ENCODE measurements at places on chromosomes 4 and X.
A peak's percentile ranks its signal among the peaks of the same experiment; 100 is the strongest.

DNA sequence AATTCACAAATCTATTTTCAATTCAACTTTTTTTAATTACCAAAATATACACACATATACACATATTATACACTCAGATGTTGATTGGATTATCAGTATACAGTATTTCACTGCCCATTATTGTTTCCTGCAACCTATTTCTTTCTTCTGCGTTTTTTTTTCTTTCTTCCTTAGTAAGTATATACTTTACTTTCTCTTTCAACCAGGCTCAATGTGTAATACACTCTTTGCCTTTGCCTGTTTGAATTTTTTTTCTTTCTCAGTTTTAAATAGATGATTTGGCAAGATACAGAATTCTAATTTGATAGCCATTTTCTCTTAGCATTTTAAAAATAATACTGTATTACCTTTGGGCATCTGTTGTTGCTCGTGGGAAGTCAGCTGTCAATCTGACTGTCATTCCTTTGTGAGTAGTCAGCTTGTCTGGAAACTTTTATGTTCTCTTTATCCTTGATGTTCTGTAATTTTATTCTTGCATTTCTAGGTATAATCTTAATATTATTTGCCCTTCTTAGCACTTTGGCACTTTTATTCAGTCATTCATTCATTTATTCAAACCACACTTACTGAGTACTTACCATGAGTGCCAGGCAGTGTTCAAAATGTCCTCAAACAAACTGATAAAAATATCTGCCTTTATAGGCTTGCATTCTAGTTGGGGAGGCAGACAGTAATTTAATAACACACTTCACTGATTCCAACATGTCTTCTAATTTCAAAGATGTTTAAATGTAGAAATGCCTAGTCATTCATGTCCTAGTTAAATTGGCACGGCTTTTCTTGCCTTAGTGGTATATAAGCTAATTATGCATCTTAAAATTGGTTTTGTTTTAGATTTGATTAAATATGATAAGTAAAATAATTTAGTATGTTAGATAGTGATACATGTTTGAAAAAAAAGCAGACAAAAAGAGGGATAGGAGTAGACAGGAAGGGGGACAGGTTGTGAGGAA, 3.7 kb downstream of the USP38 start:
- no peak for DNase-seq

- DNase-seq = no peak
These were observed 193.5 kb upstream of the C1QTNF7 start for GRCh38 chr4:15234116-15234855.

DNA sequence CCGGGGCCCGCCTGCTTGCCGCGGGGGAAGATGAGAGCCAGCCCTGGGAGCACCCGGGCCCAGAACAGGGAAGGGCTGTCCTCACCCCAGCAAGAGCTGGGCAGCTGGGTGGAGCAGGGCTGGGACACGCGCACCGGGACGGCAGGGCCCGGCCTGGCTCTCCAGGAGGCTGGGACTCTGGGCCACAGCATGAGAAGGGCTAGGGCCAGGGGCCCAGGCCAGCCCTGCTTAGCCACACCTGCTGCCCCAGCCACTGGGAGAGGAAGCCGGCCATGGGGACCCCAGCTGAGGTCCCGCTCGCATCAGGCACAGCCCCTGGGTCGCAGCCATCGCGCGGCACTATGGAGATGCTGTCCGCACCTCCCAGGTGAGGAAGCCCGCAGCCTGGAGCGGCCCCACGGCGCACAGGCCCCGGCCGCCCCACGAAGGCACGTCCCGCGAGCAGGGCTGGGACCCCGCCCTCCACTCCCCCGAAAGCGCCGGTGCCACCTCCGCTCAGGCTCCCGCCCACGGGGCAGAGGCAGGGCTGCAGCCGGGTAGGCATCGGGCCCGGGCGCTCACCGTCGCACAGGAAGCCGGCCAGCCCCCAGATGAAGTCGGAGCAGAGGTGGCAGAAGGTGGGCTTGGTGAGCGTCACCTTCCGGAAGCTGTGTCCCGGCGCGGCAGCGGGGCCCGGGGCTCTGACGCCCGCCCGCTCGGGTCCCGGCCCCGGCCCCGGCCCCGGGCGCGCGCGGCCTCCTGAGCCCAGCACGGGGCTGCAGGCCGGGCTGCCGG, 531 bp downstream of the DGKQ start:
- no peak for DNase-seq

DNA sequence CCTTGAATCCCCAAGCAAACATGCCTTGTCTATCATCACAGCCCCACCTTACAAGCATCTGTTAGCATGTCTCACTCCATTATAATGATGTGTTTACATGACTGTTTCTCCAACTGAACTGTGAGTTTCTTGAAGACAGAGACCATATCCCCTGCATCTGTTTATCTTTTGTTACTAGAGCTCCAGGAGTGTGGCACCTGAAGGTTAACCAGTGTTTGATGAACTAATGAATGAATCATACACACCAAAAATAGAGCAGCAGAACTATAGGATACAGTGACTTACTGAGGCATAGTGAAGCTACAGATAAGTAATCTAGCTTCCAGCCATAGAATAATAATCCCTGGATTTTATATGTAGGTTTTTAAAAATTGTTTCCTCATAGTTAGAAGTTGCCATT, 331.0 kb downstream of the PCDH7 start:
- no peak for DNase-seq

DNA sequence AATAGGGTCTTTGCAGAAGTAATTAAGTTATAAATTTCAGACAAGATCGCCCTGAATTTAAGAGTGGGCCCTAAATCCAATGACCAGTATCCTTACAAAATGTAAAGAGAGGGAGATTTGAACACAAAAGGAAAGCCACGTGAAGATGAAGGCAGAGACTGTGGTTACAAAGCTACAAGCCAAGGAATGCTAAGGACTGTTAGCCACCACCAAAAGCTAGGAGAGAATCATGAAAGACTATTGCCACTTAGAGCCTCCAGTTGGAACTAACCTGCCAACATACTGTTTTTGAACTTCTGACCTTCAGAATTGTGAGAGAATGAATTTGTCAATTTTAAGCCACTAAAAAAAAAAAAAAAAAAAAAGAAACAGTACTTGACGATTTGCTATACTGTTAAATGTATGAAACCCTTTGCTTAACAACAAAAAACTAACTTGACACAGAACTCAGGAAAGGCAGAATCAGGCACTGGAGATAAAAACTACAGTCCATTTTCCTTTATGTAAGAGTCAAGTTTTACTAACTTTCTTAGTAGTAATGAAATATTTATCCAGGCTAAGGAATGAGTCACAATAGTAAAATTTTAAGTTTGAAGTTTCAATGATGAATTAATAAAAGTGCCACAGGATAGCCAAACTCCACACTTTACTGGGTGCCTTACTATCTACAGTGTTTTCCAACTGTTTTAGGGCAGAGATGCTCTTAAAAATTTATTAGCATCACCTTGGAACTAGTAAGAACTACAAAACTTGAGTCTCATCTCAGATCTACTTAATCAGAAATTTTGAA, 25.1 kb downstream of the DHX15 start:
- DNase-seq = no peak

GRCh38 chr4:156505341-156505955, 466.2 kb downstream of the PDGFC start:
- no peak for DNase-seq

- no peak for DNase-seq
These were observed 45.0 kb downstream of the TMEM165 start for GRCh38 chr4:55440786-55441185.

GRCh38 chr4:69984030-69984443, 11.7 kb upstream of the STATH start:
- DNase-seq = peak; percentile 3

- DNase-seq = no peak
These were observed 921.9 kb upstream of the DIAPH2 start for GRCh38 chrX:95762716-95763115.

GRCh38 chrX:20595928-20596575, 329.3 kb upstream of the RPS6KA3 start:
- no peak for DNase-seq

DNA sequence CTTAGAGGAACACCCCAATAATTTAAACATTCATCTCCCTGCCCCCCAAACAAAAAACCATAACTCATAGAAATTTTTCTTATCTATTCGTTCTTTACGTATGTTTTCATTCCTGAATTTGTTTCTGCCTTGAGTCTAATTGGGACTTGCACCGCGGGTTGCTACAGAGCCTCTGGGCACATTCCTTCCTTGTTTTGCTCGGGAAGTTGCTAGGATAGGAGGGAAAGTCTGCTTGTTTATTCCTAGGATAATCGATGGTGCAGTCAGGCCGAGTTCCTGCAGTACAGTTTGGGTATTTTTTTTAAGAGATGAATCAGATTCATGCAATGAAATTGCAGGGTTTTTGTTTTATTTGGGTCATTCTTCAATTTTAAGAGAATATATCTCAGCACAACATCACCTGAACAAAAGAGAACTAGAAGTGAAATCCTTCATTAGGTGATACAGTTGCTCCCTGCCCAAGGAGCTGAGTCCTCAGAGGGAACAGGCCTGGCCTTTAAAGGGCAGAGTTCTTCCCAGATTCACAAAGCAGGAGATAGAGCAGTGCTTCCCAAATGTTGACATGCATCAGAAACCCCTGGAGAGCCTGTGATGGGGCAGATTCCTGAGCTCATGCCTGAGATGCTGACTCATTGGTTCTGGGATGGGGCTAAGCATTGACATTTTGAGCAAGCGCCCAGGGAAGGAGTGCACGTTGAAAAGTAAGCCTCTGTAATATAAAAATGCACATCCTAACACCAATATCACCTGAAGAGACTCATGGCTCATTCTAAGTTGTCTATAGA, 114.9 kb upstream of the FAM9B start:
- DNase-seq = no peak

GRCh38 chrX:39984191-39984956, 113.4 kb downstream of the BCOR start:
- no peak for DNase-seq

DNA sequence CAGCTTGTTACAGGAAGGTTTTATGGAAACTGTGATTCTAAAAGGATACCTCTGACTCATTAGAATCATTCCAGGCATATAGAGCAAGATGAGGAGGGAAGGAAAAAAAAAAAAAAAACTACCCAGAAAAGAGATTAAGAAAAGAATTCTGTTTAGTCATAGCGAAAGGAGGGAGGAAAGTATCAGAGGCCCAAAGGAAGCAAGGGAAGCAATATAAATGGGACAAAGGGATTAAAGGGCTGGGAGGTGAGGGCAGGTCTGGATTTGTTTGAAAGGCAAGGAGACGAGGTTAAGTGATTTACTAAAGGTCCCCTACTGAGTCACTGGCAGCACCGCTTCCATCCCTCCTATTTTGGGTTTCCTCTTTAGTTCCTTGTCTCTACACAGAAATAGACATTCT, 88.6 kb upstream of the IL1RAPL1 start:
- no peak for DNase-seq

DNA sequence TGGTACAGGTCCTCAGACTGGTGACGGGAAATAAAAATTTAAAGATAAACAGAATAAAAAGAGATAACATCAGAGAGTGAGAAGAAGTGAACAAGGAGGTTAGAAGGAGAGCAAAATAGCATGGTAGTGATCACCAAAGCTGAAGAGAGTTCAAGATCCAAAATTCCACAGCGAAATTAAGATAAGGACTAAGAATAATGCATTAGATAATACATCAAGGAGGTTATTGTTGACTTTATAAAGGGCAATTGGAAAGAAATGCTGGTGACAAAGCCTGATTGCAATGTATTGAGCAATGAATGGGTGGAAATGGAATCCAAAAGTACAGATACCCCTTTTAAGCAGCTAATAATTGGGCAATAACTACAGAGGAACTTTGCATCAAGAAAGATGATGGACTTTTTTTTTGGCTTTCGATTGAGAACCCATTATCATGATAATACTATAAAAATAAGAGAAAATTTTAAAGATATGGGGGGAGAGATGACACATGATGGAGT, 101.6 kb upstream of the MAP9 start:
- DNase-seq = no peak

GRCh38 chr4:146462251-146462650, 59.5 kb downstream of the SLC10A7 start:
- no peak for DNase-seq

DNA sequence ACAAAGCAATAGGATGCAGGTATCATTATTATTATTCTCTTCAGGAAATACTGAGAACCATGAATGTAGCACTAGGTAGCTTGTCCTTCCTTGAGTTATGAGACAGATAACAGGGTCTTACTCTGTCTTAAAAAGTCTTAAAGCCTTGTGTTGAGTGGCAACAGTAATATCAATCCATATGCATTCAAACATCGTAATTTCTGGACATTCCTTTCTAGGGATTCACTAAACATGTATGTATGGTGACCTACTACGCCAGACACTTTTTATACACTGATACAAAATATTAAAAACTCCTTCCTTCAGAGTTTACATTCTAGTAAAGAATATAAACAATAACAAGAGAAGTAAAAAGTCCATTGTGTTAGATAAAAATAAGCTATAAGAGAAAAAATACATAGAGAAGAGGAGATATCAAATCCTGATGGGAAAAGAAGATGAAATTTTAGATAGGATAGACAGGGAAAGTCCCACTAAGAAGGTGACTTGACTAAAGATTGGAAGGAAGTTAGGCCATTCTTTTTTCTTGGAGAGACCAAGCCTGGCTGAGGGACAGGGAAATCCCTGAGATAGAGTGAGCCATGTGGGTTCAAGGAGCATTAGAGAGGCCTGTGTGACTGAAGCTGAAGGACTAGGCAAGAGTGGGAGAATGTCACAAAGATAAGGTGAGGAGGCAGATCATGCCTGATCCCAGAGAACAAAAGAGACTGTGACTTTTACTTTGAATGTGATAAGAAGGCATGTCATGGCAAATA, 5.0 kb upstream of the DDX60L start:
- no peak for DNase-seq

DNA sequence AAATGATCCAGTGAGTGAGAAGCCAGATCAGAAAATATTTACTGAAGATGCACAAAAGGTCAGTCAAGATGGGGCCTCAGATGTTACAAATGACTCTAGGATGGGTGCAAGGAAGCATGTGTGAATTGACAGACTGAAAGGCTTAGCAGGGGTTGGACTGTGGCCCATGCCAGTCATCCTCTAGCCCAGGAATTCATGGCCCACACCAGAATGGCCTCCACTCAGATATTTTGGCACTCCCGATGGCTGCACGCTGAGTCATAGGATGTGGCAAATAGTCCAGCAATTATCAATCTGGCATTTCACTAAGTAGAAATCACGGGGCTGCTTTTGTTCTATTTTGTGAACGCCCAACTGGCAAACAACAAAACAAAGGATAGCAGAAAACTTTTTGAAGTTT, 406.5 kb downstream of the IQCM start:
- DNase-seq = no peak

DNA sequence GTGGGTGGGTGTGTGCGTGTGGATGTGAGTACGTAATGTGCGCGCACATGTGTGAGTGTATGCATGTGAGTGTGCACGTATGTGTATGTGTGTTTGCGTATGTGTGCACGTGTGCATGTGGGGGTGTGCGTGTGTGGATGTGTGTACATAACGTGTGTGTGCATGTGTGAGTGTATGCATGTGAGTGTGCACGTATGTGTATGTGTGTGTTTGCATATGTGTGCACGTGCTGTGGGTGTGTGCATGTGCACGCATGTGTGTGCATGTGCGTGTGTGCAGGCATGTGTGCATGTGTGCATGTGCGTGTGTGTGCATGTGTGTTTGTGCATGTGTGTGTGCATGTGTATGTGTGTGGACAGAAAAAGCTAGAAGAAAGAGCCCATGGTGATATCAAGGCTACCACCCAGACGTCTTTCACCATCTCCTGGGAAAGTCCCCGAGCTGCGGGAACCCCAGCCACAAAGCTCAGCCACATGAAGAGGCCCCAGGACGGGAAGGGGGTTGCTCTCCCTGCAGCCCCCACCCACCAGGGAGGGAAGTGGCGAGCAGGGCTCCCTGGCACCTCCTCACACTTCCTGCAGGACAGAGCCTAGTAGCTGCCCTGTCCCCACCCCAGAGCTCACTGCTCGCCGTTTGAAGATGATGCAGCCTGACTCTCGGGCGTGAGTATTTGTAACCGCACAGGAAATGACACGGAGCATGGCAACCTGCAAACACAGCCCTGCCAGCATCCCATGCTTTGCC, 108.3 kb downstream of the DCTD start:
- no peak for DNase-seq
